ENCODE measurements at places on chromosomes 13 and 19.

DNA sequence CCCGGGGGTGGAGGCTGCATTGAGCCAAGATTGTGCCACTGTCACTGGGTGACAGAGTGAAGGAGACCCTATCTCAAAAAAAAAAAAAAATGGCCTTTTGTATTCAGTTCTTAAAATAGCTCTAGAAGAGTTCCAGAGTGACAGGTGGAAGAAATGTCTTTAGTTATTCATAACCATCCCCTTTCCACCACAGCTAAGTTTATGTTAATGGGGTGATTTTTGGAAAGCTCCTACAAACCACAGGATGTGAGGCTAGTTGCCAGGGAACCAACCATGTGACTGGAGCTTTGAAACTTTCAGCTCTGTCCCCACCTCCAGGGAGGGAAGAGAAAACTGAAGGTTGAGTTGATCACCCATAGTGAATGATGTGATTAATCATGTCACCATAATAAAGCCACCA lies 6.9 kb downstream of the ZNF490 start:
- peak; percentile 11 for DNase-seq

- DNase-seq: peak; percentile 86
Observed at GRCh38 chr19:58346961-58347929, 6.0 kb downstream of the A1BG start.

GRCh38 chr13:40660141-40660664 lies 6.2 kb downstream of the FOXO1 start:
- no peak for DNase-seq

DNA sequence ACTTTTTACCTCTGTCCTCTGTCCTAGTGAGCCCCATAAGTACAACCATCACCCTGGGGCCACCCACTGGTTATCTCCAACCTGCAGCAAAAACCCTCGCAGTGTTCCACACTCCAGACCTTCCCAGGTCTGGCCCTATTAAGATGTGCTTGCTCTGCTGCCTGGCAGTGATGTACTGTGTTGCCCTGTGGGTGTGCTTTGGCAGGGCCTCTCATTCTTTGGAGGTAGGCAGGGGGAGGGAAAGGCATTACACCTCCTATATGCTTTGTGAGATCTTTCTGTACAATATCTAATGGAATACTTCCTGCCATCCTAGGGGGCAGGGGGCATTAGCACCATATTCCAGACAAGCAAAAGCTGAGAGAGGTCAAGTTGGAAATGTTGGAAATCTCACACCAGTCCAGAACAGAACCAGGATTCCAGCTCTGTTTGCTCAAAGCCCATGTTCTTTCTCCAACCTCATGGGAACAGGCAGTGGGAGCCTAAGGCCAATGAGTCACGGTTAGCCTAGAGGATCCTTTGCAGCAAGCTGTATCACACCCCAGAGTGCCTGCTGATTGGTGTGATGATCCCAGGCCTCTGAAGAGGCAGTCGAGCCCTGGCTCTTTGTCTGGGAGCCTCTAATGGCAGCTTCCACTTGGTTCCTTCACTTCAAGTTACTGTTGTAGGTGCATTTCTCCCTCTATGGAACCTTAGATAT lies 59.7 kb upstream of the UBL3 start:
- peak; percentile 79 for DNase-seq

GRCh38 chr13:112845511-112846144 lies 123.4 kb upstream of the MCF2L start:
- DNase-seq: no peak

GRCh38 chr13:49932066-49932465 lies 4.1 kb downstream of the SPRYD7 start:
- DNase-seq: no peak

DNA sequence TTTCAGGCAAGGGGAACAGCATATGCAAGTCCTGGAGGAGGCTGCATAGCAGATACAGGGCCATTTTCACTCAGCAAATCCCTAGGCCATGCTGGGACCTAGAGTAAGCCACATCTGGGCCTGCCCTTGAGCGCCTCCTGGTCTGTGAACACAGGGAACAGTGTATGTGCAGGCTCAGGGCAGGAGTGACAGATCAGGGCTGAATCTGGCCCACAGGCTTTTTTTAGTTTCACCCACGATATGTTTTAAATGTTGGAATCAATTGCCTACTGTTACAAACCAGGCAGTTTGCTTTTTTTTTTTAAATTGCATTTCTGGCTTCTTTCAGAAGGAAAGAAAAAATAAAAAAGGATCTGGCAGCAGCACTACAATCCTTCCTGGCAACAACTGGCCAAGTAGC lies 1.5 kb upstream of the TMEM145 start:
- no peak for DNase-seq

DNA sequence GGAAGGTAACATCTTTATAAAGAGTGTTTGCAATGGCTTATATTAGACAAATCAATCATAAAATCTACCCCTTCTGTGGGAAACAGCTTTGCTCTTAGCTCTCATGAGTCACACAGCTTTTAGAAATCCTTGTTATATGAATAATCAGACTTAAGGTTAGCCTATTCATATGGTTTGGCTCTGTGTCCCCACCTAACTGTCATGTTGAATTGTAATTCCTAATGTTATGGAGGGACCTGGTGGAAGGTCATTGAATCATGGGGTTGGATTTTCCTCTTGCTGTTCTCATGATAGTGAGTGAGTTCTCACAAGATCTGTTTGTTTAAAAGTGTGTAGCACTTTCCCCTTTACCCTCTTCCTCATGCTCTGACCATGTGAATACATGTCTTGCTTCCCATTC lies 704.2 kb upstream of the KLHL1 start:
- no peak for DNase-seq
